Stimulated activated CD8-positive, alpha-beta memory T cell treated with anti-CD3 and anti-CD28 coated beads, Interleukin-7, amount 100 ng/mL, for 1 hour (primary cell): ENCODE measurements at places on chromosomes 2 and 18.

DNA sequence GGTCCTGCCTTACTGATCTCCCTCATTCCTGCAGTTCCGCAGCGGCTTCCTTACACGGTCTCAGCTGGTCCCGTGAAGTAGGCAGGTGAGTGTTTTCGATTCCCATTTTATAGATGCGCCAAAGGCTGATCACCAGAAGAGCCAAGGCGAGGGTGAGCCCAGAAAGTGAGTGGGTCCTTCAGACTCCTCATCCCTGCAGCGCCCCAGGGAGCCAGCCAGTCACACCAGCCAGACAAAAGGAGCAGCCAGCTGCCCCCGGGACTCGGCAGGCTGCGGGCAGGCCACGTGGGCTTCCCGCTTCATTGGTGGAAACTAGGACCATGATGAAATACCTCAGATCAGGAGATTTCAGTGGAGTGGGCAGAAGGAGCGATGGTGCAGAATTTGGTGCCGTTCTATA lies 85.9 kb downstream of the SMAD7 start:
- no peak for DNase-seq

GRCh38 chr18:50947899-50948298 lies 19.9 kb upstream of the ELAC1 start:
- no peak for DNase-seq

GRCh38 chr2:240499309-240500301 lies 58.2 kb downstream of the ANKMY1 start:
- DNase-seq, result no peak

DNA sequence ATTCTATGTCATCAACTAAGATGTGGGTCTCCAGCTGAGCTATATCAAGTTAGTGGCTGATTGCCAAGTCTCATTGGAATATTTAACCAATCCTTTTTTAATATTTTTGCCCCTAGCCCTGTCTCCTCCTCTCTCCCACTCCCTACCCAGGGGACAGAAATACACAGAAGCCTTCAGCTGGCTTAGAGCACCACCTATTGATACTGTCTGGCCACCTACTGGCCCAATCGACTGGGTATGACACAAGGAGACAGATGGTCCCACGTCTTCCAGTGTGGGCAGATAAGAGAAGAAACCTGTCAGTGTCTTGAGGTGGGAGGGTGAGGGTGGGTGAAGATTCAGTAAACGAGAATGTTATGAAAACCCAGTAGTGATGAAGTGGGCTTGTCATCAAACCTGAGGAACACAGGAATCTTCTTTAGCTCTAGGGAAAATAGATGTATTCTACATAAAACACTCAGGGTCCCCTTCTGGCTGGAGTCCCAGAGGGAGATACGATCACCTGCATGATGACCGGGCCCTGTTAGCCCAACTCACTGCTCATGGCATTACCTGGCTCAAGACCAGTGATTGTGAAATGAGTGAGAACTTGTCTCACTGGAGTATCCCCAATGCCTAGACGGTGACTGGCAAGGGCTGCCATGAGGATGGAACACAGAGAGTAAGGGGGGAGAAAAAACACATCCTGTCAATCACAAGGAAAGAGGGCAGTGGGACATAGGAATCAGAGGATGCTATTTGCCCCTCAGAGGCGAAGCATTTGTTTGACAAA lies 26.7 kb downstream of the POLR1A start:
- no peak for DNase-seq
